Activated CD4-positive, CD25-positive, alpha-beta regulatory T cell treated with anti-CD3 and anti-CD28 coated beads, Interleukin-2, amount 50 U/mL, for 72 hours (primary cell): ENCODE measurements at places on chromosomes 11 and 22.

DNA sequence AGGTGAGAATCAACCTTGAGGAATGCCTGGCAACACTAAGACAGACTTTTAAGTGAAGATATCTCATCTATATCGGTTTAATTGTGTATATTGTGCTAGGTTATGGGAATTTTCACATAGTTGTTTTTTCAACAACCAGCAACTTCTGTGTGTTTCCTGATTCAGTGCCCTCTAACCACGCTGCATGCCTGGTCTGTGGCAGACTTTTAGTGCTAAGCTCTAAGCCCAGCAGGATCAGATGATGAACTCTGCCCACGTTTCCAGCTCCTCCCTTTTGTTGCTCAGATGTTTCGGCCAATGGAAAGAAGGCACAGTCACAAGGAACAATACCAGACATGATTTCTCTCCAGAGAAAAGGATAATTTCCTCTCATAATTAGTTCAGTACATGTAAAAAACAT lies 1.4 kb upstream of the VWA5A start:
- DNase-seq: no peak

- DNase-seq: no peak
Observed at GRCh38 chr22:44304354-44304753, 8.4 kb downstream of the SHISAL1 start.

GRCh38 chr11:66464916-66465315 lies 1.8 kb upstream of the PELI3 start:
- no peak for DNase-seq

DNA sequence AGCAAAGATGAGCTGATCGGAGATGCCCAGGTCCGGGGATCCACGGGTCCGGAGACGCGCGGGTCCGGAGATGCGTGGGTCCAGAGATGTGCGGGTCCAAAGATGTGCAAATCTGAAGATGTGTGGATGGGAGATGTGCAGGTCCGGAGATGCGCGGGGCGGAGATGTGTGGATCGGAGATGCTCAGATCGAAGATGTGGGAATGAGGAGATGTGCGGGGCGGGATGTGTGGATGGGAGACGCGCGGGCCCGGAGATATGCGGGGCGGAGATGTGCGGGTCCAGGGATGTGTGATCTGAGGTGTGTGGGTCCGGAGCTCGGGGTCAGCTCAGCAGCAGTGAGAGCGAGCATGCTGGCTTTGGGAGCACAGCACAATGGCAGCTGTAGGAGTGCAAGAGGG lies 35.5 kb downstream of the CDPF1 start:
- DNase-seq: no peak

DNA sequence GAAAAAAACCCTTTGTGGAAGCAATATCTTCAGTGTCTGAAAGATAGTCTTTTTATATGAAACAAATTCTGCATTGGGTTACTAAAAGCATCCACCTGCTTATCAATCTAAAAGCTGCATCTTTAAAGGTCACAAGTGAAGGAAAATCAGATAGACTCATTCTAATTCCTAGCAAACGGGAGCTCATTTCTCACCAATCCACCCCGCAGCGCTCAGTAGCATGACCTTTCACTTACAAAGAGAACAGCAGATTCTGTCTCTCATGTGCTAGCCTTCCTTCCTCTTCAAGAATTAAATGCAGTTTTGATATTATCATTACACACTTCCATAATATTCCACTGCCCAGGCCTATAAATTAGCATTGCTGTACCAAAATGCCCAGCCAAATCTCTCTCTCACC lies 212.9 kb downstream of the CADM1 start:
- no peak for DNase-seq

DNA sequence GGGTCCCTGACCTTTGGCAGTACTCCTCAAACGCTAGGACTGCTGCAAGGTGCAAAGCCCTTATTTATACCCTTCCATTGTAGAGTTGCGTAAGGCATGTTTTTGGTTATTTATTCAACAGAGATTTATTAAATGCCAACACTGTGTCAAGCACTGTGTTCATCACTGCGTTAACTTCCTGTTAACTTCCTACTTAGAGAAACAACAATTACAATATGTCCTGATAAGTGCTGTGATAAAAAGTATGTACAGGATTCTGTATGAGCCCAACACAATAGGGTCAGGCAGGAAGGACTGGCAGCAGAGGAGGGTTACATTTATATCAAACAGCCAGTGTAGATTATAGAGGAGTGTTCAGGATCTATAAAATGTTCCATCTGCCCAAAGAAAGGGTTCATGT lies 812.8 kb upstream of the API5 start:
- DNase-seq: no peak

GRCh38 chr11:88555829-88556202 lies 218.3 kb upstream of the CTSC start:
- DNase-seq: no peak
